ENCODE measurements at places on chromosomes 3 and 15.

GRCh38 chr3:69848113-69848512 is 108.8 kb downstream of the MITF start:
- DNase-seq, result no peak

GRCh38 chr3:13391308-13391707 is 28.8 kb downstream of the NUP210 start:
- peak; percentile 32 for DNase-seq

DNA sequence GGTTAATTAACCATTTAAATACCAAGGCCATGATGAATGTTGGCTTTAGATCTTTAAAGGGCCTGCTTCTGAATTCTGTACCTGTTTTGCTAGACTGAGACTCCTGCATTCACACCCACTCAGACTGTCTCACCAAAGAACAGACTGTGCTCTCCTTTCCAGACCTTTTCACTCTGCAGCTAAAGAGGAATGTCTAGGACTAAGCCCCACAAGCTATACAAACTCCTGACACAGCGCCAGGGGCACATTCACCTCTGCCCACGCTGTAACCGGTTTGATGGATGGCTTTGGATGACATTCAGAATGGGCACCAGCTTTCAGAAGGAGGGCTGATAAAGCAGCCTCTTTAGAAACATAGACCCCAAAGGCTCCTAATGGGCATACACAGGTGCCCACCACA is 200.1 kb downstream of the KCNMB2 start:
- DNase-seq, result no peak

- no peak for DNase-seq
Observed at GRCh38 chr15:39074341-39074985, 506.4 kb upstream of the THBS1 start.

DNA sequence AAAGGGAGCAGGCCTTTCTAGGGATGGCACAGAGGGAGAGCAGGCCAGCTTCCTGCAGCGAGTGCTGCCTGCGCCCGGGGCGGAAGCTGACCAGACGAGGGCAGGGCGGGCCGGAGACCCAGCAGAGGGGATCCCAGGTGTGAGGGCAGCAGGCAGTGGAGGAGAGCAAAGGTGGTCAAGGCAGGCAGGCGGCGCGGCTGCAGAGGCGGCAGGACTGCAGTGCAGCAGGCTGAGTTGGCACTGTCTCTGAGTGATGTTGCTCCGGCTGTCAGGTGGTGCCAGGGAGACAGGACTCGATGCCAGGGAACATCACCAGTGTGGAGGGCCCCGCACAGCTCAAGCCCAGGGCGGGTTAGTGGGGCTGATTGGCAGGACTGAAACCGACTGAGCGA is 22.3 kb upstream of the PLXNA1 start:
- no peak for DNase-seq

DNA sequence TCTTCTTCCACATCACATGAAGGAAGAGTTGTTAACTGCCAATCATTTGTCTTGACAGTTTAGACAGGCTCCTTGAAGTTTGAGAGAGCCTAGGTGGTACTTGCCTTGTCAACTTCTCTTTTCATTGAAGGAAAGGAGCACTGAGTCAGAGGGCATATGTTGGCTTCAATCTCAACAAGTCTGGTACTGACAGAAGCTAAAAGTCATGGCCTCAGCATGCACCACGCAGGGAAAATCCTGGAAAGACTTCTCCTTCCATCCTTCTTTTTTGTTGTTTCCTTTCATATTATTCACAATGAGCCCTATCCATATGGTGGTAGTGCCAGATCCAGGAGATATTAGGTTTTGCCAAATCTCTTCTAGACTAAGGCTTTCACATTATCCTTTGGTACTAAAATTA is 1272.5 kb downstream of the ROBO1 start:
- DNase-seq, result no peak

DNA sequence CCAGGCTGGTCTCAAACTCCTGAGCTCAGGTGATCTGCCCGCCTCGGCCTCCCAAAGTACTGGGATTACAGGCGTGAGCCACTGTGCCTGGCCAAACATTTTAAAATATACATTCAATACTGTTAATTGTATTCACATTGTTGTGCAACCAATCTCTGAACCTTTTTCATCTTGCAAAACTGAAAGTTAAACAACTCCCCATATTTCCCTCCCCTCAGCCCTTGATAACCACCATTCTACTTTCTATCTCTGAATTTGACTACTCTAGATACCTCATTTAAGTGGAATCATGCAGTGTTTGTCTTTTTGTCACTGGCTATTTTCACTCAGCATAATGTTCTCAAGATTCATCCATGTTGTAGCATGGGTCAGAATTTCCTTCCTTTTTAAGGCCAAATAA is 30.0 kb downstream of the HMCES start:
- no peak for DNase-seq

GRCh38 chr3:160924776-160925175 is 168.7 kb downstream of the PPM1L start:
- no peak for DNase-seq

- DNase-seq, result no peak
Observed at GRCh38 chr15:46296002-46296401, 661.2 kb downstream of the SQOR start.

- DNase-seq, result no peak
Observed at GRCh38 chr15:34812369-34812768, 17.0 kb upstream of the ACTC1 start.

GRCh38 chr15:56967336-56967735 is 48.9 kb downstream of the TCF12 start:
- no peak for DNase-seq

DNA sequence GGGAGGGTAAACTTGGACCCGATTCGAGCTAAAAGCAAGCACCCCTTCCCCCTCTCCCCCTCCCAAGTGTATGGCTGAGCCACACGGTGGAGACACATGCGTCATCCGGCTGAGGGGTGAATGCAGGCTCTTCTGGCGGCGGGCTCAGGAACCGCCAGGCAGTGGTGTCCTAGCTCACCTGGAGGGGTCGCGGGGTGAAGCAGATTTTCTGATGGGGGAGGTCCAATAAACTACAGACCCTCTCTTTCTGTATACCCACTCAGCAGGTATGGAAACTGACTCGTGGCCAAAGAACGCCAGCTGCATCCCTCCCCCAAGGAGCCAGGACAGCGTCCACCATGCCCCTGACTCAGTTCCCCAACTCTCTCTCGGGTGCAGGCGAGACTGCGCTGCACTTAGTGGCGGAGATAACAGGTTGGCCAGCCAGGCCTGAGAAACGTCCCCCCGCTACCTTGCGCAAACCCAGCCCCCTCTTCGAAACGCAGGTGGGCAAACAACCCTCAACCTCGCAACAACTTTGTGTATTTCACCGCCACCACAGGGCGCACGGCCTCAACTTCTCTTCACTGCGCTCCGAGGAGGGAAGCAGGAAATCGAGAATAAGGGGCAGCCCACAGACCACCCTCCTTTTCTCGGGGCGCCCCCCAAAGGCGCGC is 1.3 kb downstream of the MAGI1 start:
- DNase-seq, result no peak

GRCh38 chr3:113615976-113616375 is 80.5 kb downstream of the USF3 start:
- DNase-seq, result no peak

GRCh38 chr15:90037961-90038631 is 37.0 kb downstream of the ZNF710 start:
- DNase-seq, result peak; percentile 55

DNA sequence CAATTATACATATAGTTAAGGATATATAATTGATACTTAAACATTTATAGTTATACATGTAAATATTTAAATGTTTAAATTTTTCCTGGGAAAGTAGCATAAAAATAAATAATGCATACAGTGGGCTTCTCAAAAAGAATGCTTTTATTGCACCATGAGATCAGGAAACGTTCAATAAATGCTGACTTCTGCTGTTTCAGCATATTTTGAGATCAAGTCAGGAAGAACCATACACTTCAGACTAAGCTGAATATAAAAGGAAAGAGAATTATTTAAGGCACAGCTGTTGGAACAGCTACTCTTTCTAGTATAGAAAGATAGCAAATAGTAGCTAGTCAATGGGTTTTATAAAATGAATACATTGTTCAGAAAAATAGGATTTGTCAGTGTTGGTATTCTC is 1462.3 kb upstream of the CADM2 start:
- no peak for DNase-seq

DNA sequence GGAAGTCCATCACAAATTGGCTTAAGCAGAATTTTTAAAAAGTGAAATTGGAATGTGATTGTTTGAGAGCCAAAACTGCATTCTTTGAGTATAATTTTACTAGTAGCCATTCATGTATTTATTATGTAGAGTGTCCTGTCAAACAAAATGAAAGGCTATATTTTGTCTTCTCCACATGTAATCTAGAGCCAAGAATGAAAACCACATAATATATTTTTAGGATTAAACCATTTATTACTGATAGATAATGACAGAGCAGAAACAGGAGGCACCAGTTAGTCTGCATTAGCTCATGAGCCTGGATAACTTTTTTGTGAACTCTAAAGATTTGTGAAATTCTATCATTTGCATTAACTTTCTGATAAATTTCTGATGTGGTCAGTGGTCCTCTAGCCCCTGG is 130.2 kb downstream of the FILIP1L start:
- DNase-seq, result no peak

DNA sequence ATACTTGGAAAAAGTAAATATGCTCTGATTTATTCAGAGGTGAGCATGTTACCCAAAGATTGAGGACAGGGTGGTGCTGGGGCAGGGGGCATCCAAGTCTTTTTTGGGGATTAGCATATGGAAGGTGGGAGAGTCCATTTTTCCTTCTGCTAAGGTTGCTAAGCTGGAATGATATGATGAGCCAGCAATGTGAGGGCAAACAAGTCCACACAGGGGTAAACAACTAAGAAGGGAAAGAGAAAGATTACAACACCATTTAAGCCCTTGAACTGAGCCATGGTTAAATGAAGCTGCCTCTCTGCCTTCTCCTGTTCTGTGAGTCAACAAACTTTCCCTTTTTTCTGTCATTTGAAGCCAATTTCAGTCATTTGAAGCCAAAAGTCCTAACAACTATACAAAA is 89.0 kb downstream of the RPL22L1 start:
- DNase-seq, result no peak

DNA sequence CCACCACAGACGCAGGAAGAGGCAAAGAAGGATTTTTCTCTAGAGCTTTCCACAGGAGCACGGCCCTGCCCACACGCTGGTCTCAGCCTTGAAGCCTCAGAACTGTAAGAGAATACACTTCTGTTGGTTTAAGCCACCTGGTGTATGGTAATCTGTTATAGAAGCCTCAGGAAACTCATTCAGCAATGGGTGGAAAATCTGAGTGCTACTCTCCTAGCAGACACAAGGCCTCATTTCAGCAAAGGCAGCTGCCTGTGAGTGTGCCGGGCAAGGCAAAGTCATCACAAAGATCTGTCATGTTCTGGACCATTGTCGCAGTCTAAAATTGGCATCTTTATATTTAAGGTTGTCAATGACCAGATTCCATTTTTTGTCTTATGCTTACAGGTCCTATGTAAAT is 31.0 kb downstream of the ATP10A start:
- DNase-seq, result no peak

- DNase-seq, result no peak
Observed at GRCh38 chr3:150479370-150479769, 66.9 kb downstream of the SERP1 start.

DNA sequence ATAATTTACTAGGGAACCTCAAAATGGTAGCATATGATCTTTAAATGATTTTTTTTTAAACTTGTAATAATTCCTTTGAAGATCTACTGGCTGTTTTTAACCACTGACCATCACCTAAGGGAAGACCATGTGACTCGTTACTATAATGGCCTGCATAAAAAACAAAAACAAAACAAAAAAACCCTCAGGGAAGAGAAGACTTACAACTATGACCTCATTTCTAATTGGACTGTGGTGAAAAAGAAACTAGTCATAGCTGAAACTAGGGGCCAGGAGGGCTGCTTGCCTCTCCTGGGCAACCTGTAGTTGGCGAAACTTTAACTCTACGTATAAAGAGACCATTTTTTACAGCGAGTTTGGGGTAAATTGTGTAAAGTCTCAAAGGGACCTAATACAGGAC is 23.0 kb downstream of the PAQR9 start:
- DNase-seq, result no peak

DNA sequence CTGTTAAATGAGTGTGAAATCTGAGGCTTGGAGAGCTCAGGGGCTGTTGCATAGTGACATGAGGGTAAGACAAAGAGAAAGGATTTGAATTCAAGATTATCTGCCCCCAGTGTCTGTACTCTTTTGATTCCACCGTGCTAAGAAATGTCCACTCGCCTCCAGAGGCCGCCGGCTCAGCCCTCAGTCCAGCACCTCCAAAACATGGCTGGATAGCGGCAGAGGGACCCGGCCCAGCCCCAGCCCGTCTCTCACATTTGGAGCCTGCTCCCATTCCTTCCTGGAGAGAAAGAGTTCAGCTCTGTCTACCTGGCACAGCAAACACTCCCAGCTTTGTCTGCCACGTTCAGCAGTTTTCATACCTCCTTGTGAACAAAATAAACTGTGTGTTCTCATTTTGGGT is 84.8 kb upstream of the IQSEC1 start:
- DNase-seq, result no peak

DNA sequence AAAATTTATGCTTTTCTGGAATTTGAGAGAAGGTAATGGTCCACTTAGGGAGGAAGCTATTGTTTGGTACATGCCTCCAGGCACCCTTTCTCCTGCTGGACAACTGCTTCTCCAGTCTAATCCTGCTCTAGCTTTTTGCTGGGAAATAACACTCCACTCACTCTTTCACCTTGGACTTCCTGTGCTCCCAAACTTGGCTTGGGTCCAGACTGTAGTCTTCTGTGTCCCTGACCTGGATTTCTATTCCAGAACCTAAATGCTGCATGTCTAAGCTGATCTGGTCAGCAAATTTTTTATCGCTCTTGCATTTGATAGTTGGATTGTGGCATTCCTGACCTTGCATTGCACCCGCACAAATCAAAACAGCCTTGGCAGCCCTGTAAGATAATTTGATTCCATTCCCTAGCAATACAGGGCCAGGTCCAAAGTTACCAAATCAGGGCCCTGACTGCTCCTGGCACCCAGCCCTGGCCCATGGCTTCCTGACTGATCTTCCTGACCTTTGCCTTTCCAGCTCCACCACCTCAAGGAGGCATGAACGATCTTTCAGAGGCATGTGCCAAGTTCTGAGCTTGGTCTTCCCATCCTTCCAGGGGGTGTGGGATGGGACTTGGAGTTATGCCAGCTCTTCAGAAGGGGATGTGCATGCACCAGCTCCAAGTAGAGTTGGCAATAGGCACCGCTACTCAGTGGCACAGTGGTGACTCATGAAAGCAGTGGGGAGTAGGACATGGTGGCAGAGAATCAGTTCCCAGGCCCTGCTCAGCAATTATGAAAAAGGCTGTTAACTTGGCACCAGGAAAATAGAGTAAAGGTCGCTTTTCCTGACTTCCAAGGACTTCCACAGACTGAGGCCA is 43.9 kb upstream of the GOLGA8J start:
- DNase-seq, result no peak

- DNase-seq, result no peak
Observed at GRCh38 chr3:38549082-38549481, 52.9 kb downstream of the EXOG start.

GRCh38 chr3:13411186-13411860 is 8.8 kb downstream of the NUP210 start:
- no peak for DNase-seq

All from CD4-positive, alpha-beta T cell treated with Interleukin-4 for 1 hour (primary cell).